ENCODE measurements at places on chromosomes 3 and 15.
A peak's percentile ranks its signal among the peaks of the same experiment; 100 is the strongest.

GRCh38 chr3:128289534-128289933, 136.3 kb downstream of the EEFSEC start:
- DNase-seq = no peak

DNA sequence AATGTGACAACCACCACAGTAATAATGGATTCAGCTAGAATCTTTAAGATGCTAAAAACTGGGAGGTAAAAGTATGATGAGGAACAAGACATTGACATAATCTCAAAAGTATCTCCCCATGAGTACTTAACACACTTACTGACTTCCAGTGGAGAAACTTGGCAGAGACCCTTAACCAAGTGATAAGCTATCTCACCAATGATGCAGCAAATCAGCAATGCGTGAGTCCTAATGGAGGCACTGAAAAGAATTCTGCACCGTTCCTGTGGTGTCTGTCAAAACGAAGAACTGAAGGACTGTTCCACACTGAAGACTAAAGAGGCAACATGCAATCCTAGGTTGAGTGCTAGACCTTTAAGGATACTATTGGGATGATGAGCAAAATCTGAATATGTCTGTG, 67.9 kb upstream of the OCA2 start:
- DNase-seq = no peak

DNA sequence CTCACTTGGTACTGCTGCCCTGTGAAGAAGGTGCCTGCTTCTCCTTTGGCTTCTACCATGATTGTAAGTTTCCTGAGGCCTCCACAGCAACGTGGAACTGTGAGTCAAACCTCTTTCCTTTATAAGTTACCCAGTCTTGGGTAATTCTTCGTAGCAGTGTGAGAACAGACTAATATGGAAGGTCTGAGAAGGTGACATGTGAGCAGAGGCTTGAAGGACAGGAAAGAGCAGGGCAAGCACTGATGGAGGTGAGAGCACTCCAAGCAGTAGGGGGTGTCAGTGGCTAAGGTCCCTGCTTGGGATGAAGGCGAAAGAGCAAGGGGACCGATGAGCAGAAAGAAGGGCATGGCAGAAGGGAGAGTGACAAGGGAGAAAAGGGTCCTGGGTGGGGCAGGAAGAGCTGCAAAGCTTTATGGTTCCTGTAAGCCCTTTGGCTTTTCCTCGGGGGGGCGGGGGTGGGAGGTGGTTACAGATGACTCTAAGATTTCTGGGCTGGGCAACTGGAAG, 3.5 kb downstream of the EIF4E3 start:
- no peak for DNase-seq

DNA sequence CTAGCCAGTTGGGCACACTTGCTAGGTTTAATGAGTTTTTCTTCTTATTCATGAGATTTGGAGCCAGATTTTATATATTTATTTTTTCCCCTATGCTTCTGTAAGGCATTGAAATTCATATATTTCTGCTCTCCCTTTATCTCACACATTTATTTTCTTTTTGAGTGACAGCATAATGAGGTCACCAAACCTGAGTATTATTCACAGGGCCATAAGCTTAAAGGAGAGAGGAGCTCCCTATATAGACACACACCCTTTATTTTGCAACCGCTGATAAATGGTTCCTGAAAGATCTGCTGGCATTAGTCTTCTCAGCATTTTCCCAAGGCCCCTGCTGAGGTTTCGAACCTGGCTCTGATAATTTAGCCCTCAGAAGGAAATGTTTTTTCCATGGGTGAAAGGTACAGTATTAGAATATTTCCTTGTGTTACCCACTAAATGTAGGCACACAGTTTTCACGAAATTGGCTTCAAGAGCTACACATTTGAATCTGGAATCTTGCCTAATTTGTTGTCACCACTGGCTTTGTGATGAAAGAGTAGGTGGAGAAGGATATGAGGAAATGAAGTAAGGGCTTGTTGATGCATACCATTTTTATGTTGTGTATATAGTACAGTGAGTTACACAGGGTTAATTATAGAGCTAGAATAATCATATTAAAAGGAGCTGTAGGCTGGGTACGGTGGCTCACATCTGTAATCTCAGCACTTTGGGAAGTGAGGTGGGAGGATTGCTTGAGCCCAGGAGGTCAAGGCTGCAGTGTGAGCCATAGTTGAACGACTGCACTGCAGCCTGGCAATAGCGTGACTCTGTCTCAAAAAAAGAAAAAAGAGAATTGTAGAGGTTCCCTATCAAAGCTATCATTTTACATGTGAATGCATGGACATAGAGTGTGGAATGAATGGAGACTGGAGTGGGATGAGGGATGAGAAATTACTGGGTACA, 6.5 kb downstream of the KLHL18 start:
- no peak for DNase-seq

DNA sequence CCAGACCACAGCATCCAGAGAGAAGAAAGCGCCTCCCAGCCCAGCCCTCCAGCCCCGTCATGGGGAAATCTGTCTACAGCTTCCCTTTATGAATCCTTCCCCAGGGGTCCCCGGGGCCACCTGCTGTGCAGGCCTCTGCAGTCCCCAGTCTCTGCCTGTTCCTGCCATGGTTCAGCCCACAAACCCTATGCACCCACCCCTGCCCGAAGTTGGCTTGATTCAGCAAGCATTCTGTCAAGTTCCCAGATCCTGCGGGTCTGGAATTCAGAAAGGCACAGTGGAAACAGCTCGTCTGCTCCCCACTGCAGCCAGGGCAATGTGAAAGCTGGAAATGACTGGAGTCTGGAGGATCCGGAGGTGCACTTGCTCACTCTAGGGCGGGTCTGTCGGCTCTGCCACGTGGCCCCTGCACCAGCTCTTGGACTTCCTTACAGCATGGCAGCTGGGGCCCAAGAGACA, 2.9 kb upstream of the OCA2 start:
- no peak for DNase-seq

GRCh38 chr15:68389936-68390817, 41.8 kb downstream of the ITGA11 start:
- DNase-seq = no peak

DNA sequence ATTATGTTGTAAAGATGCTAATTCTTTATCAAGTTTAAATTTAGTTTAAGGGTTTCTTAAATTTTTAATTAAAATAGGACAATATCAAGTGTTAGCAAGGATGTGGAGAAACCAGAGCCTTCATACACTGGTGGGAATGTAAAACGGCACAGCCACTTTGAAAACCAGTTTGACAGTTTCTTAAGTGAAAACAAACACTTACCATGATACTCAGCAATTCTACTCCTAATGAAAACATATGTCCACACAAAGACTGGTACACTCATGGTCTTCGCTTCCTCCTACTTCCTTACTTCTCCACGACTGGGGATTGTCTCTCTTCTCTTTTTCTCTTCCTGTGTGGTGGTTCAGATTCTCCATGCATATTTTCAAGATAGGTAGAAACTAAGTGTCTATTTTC, 9.2 kb downstream of the SKIC8 start:
- no peak for DNase-seq

DNA sequence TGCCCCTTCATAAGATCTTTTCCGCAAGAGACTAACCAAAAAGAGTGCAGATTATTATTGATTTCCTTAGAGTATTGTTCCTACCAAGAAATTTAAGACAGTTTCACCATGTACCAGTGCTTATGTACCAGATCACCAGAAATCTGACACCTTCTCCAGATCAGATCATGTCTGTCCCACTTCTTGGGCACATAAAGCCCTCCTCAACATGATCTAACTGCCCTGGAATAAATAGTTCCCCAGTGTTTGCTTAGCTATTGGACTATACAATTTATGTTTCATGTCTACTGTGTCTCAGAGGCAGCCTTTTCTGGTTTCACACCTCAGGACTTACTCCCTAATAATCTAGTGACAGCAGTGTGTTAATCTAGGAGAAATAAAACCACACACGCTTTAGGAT, 46.8 kb downstream of the NME9 start:
- no peak for DNase-seq

- DNase-seq = peak; percentile 29
These were observed 3.0 kb downstream of the BBX start for GRCh38 chr3:107525644-107526305.

DNA sequence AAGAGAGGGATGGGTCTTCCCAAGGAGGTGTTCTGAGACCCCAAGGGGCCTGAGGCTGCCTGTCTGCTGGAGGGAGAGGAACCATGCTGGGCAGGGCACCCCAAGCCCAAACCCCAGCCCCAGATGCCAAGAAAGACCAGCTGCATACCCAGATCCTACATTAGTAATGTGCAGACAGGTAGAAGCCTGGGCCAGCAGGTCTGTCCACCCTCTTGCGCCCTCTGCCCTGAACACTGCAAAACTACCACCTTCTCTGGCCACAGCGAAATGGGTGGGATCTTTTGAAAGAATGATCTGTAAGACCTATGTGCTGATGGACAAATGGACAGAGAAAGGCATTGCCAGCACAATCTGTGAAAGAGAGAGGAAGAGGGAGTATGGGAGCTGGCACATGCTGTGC, 283.2 kb downstream of the EPHB1 start:
- no peak for DNase-seq

- DNase-seq = no peak
These were observed 37.2 kb downstream of the AP4E1 start for GRCh38 chr15:50945725-50946124.

All from GM03348 (cell line).